Gastrocnemius medialis (tissue), 4 donors: ENCODE measurements at places on chromosomes 12 and 14.

- no peak for DNase-seq
These were observed 112.1 kb downstream of the PHETA1 start for GRCh38 chr12:111256629-111257434.

DNA sequence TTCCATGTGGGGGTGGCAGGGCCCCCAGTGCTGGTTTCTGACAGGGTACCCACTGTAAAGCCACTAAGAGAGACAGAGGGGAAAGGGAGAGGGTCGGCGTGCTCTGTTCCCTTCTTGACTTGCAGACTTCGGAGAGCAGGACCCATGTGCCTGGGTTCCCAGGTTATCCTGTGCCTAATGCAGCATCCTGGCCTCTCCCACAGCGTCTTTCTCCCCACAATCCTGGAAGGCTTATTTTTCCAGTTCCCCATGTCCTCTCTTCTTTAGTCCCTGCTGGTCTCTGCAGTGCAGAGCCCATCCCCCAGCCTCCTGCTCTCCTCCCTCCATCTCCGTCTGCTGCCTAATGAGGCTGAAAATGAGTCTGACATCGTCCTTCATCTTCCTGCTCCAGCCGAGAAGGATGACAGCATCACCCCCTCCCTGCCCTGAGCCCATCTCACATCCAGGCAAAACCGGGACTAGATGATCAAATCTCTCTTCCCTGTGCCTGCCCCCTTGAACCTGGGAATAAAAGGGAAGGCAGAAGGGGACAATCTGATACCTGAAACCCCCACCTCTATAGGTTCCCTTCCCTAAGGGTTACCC is 15.1 kb downstream of the CALCOCO1 start:
- DNase-seq, result no peak

- no peak for DNase-seq
These were observed 13.3 kb downstream of the IL22 start for GRCh38 chr12:68240079-68240478.

DNA sequence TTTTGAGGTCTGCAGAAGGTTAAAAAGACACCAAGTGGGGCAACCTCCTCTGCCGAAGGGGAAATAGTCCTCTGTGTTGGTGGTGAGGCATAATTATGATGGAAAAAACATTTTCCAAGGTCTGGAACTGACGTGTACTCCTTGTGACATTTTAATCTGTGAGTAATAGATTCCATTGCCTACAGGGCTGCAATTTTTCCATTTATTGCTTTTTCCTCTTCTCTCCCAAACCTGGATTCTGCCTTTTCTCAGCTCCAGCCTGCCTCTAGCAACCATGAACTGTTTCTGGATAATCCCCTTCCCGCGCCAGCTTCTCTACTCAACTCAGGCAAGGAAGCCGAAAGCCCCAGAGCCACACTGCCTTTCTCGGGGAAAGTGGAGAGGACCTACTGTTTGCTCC is 230.1 kb upstream of the PLXNC1 start:
- no peak for DNase-seq

DNA sequence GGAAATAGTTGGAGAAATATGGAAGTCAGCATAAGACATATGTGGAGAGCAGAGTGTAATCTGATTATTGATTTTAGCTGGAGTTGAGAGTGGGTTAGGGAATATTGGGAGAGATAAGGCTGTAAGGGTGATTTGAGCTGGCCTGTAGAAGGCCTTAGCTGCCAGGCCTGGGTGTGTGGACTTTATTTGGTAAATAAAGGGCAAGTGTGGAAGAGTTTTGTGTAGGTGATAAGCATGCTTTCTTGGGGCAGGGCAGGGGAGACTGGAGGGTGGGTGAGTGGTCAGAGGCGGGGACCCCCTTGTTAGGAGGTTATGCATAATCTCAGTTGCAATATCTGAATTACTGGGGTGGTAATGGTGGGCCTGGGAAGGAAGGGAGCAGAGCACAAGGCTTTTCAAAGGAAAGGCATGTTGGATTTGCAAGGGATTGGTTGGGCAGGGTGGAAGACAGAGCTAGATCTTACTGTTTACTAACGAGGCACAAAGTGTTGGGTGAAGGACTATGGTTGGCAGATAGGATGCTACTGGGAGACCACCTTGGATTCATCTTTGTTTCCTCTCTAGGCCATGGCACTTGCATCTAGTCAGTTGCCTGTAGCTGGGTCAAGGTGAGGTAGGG is 5.5 kb downstream of the KHNYN start:
- DNase-seq, result no peak

GRCh38 chr12:3552726-3553045 is 61.7 kb downstream of the PRMT8 start:
- no peak for DNase-seq

DNA sequence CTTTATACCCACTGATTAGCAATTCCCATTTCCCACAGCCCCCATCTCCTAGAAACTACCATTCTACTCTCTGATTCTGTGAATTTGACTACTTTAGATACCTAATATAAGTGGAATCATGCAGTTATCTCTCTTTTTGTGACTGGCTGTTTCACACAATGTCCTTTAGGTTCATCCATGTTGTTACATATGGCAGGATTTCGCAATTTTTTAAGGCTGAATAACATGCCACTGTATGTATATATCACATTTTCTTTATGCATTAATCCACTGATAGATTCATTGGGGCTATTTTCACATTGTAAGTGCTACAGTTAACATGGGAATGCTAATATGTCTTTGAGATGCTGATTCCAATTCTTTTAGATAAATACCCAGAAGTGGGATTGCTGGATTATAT is 11.8 kb upstream of the TBK1 start:
- DNase-seq, result no peak

DNA sequence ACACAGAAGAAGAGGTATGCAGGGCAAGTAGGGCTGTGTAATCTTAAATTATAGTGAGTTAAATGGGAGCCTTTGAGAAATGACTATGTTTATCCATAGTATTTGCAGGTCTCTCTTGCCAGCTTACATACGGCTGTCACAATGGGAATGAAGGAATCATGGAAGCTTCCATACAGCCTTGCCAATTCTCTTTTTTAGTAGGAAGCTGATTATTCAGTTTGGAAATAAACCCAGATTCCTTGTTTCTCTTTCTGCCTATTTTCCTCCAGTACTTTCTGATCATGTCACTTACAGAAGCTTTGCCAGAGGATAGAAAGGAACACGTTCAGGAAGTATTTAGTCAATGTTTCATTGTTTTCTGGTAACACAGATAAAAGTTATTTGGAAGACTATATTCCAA is 217.4 kb upstream of the DIO2 start:
- DNase-seq, result no peak

DNA sequence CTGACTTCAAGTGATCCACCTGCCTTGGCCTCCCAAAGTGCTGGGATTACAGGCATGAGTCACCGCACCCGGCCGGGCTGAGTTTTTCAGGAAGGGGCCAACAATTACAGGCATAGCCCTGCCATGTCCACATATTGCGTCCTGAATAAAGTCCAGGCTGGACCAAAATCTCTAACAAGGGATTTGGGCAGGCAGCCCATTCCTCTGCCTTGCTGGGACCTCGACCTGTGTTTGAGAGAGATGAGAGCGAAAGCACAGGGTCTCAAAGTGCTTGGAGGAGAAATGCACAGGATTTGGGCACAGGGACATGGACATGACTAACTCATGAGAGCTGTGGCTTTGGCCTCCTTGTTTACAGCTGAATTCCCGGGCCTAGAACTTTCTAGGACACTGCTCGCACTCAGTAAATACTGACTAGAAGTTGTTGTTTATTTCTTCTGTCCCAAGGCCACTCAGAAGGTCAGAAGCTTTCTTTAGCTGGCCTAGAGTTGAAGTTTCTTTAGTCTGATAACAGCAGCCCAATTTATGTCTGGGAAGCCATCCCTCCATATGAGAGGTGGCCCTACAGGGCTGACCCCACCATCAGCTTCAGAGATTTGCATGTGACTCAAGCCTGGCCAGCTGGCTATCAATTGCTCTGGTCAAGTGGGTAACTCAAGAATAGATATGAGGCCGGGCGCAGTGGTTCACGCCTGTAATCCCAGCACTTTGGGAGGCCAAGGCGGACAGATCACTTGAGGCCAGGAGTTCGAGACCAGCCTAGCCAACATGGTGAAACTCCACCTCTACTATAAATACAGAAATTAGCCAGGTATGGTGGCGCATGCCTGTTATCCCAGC is 11.7 kb downstream of the CAMKK2 start:
- no peak for DNase-seq

GRCh38 chr12:53207042-53207441 is at the start of gene ITGB7:
ITGB7 (minus strand) TSS chr12:53207251; CDS start chr12:53200443, 6,808 bp downstream.
- DNase-seq, result no peak

DNA sequence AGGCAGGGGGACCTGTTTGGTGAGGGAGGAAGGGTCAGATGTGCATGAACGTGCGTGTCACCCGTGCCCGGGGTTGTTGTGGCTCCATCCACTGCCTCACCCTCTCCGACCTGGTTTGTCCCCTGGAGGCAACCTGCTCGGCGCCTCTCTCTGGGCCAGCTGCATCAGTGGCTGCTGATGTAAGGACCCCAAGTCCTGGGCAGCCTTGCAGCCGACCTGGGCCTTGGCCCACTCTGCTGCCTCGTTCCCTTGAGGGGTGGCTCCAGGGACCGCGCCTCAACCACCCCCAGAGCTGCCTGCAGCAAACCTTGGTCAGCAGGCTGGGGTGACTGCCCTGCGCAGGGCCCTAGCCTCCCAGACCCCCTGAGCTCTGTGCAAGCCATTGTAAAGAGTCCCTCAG is 351.7 kb downstream of the TMEM121 start:
- no peak for DNase-seq

- DNase-seq, result no peak
These were observed 12.5 kb upstream of the ANAPC5 start for GRCh38 chr12:121364683-121365121.

GRCh38 chr12:78375461-78375860 is 489.1 kb upstream of the SYT1 start:
- no peak for DNase-seq

GRCh38 chr12:89721291-89721987 is 12.8 kb upstream of the ATP2B1 start:
- no peak for DNase-seq

DNA sequence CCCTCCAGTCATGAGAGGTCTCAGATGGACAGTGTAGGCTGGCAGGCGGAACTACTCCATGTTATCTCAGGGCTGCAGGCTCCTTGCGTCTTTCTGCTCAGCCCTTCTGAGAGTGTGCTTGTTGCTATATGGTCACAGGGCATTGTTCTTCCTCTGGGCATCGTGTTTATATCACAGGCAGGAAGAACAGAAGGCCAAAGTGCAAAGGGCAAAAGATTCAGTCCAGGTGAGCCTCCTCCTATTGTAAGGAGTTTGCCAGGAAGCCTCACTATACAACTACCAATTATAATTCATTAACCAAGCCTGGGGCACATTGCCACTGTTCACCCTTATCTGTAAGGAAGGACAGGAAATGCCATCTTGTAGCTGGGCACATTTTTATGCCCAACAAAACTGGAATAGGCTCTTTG is 195.5 kb upstream of the KITLG start:
- no peak for DNase-seq

DNA sequence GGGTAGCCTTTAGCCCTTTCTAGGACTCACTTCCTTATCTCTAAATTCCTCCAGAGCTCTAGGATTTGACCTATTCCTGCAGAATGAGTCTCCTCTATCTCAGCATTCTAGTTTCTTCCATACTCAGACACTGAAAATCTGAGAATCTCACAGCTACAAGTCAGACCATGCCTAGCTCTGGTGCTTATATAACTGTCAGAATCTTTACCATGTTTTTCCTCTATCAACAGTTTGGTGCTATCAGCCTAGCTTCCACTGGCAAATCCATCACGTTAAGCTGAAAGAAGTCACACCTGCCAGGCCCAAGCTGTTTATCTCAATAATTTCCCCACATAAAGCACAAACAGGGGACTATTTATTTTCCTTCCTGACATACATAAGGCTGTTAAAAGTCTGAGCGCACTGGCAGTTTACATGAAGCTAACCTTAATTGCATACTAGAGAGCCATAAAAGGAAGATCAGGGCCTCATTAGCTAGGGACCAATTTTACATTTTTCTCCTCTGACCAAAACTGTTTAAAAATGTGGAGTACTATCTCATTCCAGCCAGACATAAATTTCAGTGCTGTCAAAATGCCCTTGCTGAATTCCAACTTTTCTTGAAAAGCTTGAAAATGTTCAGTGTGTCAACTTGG is 270.5 kb downstream of the C12orf75 start:
- DNase-seq, result no peak

DNA sequence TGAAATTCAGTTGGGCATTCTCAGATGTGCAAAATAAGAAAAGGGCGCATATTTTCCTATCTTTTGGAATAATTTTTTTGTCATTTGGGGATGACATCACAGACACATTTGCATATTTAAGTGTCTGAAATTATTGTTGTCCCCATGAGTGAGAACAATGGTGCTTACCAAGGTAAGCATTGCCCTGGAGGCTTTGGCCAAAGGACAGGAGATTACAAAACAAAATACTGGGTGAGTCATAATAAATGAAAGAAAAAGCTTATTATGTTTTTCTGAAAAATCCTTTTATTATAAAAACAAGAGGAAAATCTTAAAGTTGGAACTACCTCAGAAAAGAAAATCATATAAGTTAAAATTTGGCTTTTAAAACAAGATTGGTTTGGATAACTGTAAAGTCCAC is 254.9 kb downstream of the BTG1 start:
- DNase-seq, result no peak

DNA sequence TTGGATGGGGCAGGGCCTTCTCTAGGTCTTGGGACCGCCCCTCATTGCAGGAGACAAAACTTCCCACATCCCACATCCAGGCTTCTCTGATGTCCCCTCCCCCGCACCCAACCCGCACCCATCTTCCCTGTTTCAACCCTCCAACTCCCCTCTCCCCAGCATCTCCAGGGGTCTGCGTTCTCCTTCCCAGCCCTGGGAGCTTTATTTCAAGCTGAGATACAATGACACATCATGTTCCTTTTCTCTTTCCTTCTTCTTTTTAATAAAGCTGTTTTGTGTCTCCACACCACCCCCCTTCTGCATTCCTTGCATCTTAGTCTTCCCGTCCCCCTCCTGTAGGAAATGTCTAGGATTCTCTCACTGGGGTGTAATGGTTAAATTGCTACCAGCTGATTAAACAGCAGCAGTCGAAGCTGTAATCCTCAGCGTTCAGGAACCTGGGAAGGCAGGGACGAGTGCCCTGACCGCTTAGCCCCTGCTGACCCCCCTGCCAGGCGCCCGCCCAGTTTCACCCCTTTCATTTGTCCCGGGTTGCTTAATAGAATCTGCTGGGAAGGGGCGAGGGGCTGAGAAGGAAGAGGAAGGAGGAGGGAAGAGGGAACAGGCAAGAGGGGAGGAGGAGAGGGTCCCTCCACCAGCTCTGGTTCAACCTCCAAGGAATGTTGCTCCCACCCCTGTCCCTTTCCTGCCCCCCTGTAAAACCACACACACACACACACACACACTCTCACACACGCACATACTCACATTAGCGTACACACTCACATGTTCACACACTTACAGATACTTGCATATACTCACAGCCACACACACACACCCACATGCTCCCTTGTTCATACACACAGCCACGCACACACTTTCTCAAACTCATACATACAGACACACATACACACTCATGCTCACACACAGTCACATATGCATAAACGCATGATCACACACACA is 104.5 kb upstream of the MED13L start:
- no peak for DNase-seq

DNA sequence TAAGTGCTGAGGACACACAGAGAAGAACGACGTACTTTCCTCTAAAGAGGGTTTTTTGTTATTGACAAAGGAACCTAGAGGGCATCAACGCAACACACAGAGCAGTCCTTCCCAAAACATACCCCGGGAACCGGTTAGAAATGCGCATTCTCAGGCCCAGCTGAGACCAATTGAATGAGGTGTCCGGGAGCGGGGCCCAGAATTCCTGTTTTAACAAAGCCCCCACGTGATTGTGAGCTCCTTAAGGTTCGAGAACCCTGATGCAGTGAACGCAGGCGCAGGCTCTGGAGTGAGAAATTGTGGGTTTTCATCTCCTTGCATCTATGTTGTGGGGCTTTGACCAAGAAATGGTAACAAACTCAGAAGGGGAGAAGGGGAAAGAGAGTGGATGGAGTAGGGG is 51.0 kb upstream of the TBX3 start:
- DNase-seq, result no peak
